ENCODE measurements at places on chromosomes 4 and X. TPM values are rescaled to one million over a fixed set of nuclear protein-coding genes. Genes with fewer than 3 reads are reported as not detected.

The SMR3A gene
- not detected for total RNA-seq

DNA sequence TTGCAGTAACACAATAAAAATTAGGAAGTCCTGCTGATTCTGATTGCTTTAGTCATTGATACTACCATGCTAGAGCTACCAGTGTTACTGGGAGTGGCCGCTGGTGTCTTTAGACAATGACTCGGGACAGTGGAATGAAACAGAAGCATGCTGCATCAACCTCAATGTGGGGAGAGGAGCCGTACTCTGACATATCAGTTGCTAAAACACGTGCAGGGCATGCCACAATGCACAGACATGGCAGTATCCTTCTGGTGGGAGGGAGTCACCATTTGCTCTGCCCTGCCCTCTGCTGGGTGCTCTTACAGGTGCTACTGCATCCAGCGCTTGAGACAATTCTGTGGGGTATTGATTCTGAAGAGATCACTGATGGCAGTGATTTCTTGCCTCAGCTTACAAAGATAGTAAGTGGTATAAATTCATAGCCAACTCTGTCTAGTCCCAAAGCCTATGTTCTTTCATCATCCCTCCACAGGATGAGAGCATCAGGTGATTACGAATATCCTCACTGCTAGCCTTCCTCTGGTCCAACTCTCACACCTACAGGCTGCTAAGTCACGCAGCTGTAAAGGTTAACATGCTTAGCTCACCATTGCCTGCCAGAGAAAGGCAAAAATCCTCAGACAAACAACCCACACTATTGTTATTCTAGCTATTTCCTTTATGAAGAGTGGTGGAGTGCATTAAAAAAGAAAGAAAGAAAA lies 43.7 kb downstream of the NSG1 start:
- H3K4me1 ChIP-seq = no peaks in the 10 kb centered on the region
- DNase-seq = no peak
- H3K27ac ChIP-seq = no peak overlapping the region
- no peak overlapping the region for H3K4me3 ChIP-seq
- H3K36me3 ChIP-seq = peaks cover 12% of the 10 kb centered on the region

- peaks cover 45% of the 10 kb centered on the region for H3K36me3 ChIP-seq
- no peak overlapping the region for H3K27ac ChIP-seq
- H3K4me1 ChIP-seq = no peaks in the 10 kb centered on the region
- no peak overlapping the region for H3K4me3 ChIP-seq
- DNase-seq = no peak
- H3K27me3 ChIP-seq = no peaks in the 10 kb centered on the region
Measured at GRCh38 chr4:140666889-140667614, 89.1 kb downstream of the TBC1D9 start.

DNA sequence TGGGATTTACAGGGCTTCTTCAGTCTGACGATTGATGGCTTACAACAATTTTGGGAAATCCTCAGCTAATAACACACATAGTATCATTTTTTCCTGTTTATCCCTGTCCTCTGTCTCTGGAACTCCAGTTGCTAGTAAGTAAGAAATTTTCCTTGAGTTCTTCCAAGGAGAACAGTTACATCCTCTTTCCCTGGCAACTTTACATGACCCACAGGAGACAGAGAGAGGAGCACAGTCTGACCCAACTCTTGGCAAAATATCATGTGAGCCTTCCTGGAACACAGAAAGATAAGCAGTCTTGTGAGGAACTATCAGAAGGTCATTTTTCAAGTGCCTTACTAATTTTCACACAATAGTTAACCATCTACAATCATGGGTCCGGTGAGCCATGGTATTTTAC lies 578.7 kb upstream of the PABPC4L start:
- no peaks in the 10 kb centered on the region for H3K4me1 ChIP-seq
- H3K27me3 ChIP-seq = no peaks in the 10 kb centered on the region
- H3K36me3 ChIP-seq = no peaks in the 10 kb centered on the region
- H3K27ac ChIP-seq = no peak overlapping the region
- no peak overlapping the region for H3K4me3 ChIP-seq

- peaks cover 7% of the 10 kb centered on the region for H3K36me3 ChIP-seq
- peaks cover 49% of the 10 kb centered on the region for H3K4me1 ChIP-seq
- H3K27me3 ChIP-seq = no peaks in the 10 kb centered on the region
- DNase-seq = no peak
Measured at GRCh38 chrX:10110316-10110935, 46.3 kb upstream of the CLCN4 start.

DNA sequence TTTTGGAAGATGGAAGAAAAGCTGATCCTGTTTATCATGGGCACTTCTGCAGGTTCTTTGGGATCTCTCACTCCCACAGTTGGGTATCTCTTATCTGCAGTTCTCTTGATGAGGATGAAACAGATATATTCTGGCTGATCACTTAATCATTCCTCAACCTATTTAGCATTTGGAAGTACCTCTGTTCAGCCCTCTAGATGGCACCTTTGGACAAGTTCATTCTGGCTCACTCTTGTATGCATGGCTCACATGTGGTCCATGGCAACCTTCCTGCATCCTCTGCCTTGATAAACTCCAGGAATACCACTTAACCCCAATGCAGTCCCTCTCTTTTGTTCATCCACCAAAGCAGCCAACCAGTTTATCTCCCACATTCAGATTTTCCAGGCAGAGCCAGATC lies 74.2 kb downstream of the SMARCA5 start:
- H3K27me3 ChIP-seq = no peaks in the 10 kb centered on the region
- no peaks in the 10 kb centered on the region for H3K36me3 ChIP-seq
- no peak overlapping the region for H3K4me3 ChIP-seq
- no peaks in the 10 kb centered on the region for H3K4me1 ChIP-seq
- DNase-seq = no peak

DNA sequence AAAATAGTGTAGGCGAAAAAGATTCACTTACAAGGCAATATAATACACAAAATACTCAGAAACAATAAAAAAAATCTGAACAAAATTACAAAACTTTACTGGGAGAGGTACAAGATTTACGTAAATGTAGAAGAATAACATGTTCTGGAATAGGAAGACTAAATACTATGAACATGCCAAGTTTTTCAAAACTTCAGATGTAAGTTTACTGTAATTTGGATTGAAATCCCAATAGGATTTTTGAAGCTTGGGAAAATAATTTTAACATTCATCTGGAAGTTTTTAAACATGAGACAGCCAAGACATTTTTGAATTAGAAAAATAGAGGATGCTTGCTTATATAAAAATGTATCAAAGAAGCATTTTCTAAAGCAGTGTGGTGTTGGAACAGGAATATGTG lies 30.5 kb upstream of the CT83 start:
- no peaks in the 10 kb centered on the region for H3K36me3 ChIP-seq
- H3K27me3 ChIP-seq = no peaks in the 10 kb centered on the region
- H3K4me3 ChIP-seq = no peak overlapping the region
- no peaks in the 10 kb centered on the region for H3K4me1 ChIP-seq
- no peak overlapping the region for H3K27ac ChIP-seq

The SPANXN4 gene
- not detected for total RNA-seq

DNA sequence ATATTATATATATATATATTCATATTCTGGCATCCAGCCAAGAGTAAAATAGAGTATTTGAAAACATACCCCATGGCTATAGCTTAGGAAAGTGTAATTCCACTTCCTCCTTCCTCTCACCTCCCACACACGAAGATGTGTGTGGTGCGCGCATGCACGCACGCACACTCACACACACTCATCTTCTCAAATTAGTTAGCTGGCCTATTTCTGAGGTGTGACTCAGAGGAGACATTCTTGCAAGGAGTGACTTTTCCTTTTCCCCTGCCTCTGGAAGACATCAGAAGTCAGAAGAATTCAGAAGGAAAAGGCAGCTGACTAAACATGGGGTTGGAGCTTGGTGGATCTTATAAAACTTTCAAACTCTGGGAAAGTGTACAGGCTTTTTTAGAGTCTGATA lies 8.8 kb downstream of the ENPEP start:
- H3K4me3 ChIP-seq = no peak overlapping the region
- H3K4me1 ChIP-seq = peaks cover 4% of the 10 kb centered on the region
- DNase-seq = no peak
- no peaks in the 10 kb centered on the region for H3K36me3 ChIP-seq
- H3K27ac ChIP-seq = no peak overlapping the region

DNA sequence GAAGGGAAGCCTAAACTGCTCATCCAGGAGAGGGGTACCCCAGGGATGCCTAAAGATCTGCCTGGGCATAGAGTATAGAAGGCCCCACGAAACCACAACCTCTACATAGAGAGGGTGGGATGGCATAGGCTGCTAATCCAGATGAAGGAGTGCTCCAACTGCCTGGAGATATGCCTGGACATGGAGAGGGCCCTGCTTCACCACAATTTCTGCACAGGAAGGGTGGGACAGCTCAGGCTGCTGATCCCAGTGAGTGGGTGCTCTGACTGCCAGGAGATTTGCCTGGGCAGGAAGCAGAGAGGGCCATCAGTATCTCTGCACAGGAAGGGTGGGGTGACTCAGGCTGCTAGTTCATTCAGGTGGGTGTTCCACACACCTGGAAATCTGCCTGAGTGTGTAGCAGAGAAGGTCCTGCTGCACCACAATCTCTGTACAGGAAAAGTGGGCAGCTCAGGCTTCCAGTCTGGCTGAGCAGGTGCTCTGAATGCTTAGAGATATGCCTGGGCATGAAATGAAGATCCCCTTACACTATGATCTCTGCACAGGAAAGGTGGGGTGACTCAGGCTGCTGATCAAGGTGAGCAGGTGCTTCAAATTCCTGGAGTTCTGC lies 61.1 kb downstream of the ZNF518B start:
- H3K27ac ChIP-seq = no peak overlapping the region
- DNase-seq = no peak
- H3K4me3 ChIP-seq = no peak overlapping the region
- no peaks in the 10 kb centered on the region for H3K4me1 ChIP-seq
- no peaks in the 10 kb centered on the region for H3K36me3 ChIP-seq
